Adipose tissue (tissue), 3 donors: ENCODE measurements at places on chromosomes 4 and X. TPM values are rescaled to one million over a fixed set of nuclear protein-coding genes. Genes with fewer than 3 reads are reported as not detected.

The SATL1 gene
- not detected for polyA plus RNA-seq

The CSN1S1 gene
- polyA plus RNA-seq = 0.35 TPM

The EREG gene
- 0.45 TPM for polyA plus RNA-seq

The CXorf58 gene
- not detected for polyA plus RNA-seq

The MCUB gene
- polyA plus RNA-seq = 20.9 TPM

The PCSK1N gene
- 1.8 TPM for polyA plus RNA-seq

The PPP2R2C gene
- 0.32 TPM for polyA plus RNA-seq

The PNMA5 gene
- 0.03 TPM for polyA plus RNA-seq

The SAGE1 gene
- polyA plus RNA-seq = not detected

The CDS1 gene
- 2.7 TPM for polyA plus RNA-seq

The MAGEA11 gene
- not detected for polyA plus RNA-seq

The ALPK1 gene
- polyA plus RNA-seq = 10.9 TPM

The CXorf49 gene
- polyA plus RNA-seq = not detected

The IL2 gene
- polyA plus RNA-seq = not detected

The EDA2R gene
- polyA plus RNA-seq = 1.3 TPM

The UGT2B17 gene
- not detected for polyA plus RNA-seq

The GC gene
- 14.9 TPM for polyA plus RNA-seq

The CFI gene
- polyA plus RNA-seq = 26.8 TPM

The CT45A5 gene
- not detected for polyA plus RNA-seq

The ASB12 gene
- polyA plus RNA-seq = not detected

The SNCA gene
- polyA plus RNA-seq = 5.1 TPM
